ENCODE measurements at places on chromosomes 2 and 18.

- no peak for DNase-seq
Observed at GRCh38 chr18:47997338-47997780, 66.9 kb upstream of the SMAD2 start.

GRCh38 chr18:75545189-75545588 lies 117.7 kb upstream of the SMIM21 start:
- no peak for DNase-seq

DNA sequence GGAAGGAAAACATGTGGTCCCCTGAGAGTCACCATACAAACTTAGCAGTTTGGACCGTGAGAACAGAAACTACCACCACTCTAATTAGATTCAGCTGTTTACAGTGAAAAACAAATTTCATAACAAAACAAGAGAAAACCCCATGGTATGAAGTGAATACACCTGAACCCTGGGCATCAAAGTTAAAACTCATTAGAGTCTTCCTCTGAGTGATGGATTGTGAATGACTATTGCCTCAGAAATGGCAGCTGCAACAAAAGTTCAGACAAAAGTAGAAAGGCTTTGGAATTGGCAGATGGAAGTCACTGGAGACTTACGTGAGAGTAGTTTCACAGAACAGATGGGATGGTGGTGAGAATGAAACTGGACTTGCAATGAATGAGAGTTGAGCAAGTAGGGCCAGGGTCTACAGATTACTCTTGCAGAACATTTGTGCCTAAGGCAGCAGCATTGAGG lies 98.0 kb downstream of the AAK1 start:
- no peak for DNase-seq

DNA sequence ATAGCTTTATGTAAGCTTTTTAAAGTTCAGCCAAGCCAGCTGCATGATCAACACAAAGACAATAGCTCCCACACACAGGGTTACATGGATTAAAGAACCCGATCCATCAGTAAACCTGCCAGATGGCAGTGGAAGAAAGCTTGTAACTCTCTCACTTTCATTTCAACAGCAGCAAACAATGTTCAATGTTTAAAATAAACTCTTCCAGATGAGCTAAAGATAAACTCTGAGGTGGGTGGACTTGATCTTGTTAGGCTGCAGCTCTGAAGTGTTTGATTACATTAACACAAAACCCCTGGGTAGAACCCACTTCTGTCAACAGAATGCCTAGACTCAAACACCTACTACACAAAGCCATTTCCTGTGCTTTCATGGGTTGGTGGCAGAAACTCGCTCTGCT lies 13.9 kb downstream of the RDH14 start:
- no peak for DNase-seq

DNA sequence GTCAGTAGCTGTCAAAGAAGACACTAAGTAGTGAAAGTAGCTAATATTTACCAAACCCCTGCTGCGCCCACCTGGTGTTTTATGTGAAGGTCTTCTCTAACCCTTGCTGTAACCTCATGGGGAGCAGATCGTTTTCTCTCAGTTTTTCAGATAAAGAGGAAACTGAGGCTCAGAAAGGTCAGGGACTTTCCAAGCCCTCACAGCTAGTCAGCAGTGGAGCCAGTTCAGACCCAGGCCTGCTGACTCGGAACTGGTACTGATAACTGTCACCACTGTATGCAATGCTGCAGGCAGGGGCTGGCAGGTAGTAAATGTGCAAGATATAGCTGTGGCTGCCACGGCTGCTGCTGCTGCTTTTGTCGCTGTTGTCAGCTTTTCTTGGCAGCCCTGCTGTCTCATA lies 69.1 kb downstream of the LRRFIP1 start:
- no peak for DNase-seq

GRCh38 chr18:70553936-70554260 lies 265.1 kb downstream of the SOCS6 start:
- no peak for DNase-seq

- no peak for DNase-seq
Observed at GRCh38 chr2:187982668-187983067, 309.0 kb upstream of the GULP1 start.

DNA sequence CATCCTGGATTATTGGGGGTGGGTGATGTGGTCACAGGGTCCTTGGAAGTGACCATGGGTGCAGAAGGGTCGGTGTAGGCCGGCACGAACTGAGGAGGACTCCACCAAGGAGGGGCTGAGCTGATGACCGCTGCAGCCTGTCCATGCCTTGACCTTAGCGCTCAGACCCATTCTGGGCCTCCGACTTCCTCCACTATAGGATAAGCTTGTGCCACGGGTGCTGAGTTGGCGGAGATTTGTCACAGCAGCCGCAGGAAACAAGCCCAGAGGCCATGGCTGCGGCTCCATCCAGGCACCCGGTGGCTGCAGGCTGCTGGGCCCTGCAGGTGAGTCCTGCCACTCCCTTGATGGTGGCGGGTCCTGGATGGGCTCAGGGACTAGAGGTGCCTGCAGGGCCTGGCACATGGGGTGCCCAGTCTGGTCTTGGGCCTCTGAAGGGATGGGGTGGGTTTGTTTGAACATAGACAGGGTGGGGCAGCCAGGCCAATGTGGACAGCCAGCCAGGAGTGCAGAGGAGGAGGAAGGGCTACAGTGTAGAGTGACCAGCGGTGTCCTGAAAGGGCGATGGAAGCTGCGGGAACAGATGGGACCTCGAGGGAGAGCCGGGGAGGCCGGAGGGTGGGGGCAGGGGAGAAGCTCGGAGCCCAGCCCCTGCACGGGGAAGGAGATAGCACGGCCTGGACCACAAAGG lies 84.8 kb downstream of the SEPTIN10 start:
- no peak for DNase-seq

DNA sequence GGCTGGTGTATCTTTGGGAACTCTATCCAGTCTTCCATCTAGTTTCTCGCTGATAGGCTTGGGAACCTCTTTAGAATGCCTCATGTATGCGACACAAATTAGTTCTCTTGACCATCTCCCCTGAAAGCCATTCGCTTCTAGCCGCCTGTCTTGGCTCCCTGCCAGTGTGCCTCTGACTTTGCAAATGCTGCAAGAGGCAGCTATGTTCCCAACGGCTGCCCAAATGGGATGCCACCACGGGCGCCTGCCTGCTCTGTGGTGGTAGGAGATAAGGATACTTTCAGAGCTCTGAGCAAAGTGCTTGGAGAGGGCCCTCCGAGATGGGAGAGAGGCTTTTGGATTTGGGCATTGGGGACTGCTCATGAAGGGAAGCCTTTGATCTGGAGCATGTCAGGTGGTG lies 77.7 kb upstream of the IGFBP5 start:
- DNase-seq, result no peak

DNA sequence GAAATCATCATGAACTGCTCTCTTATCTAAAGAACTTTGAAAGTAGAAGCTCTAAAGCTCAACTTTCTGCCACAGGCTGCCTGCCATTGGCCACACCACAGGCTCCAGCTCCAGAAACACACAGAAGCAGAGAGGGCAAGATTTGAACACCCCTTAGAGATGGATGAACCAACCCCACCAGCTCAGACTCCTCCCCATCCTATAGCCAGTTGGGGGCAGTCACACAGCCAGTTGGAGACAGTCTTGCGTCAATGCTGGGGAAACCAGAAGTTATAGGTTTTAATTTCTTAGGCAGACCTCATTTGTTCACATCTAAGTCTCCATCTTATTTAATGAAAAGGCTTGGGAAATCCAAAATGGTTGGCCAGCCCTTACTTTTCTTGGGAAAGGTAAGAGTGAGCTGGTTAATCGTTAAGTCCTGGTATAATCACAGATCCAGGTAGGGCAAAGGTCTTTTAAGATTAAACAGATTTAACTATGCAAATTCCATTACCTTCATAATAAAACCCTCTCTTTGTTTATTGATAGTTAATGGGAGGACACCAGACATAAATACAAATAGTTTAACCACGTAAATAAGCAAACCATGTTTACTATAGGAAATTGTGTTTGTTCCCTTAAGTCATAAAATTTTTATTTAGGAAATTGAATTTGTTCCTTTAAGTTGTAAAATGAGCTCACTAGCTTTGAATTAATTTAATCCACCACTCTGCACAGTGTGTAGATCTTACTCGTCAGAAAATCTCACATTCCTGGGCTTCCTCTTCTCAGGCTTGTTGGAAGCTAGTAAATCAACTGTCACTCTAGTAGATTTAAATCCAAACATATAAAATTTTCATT lies 28.0 kb downstream of the MRO start:
- no peak for DNase-seq

- no peak for DNase-seq
Observed at GRCh38 chr2:221833966-221834365, 261.9 kb upstream of the EPHA4 start.

- no peak for DNase-seq
Observed at GRCh38 chr18:78929516-78929915, 50.1 kb upstream of the SALL3 start.

DNA sequence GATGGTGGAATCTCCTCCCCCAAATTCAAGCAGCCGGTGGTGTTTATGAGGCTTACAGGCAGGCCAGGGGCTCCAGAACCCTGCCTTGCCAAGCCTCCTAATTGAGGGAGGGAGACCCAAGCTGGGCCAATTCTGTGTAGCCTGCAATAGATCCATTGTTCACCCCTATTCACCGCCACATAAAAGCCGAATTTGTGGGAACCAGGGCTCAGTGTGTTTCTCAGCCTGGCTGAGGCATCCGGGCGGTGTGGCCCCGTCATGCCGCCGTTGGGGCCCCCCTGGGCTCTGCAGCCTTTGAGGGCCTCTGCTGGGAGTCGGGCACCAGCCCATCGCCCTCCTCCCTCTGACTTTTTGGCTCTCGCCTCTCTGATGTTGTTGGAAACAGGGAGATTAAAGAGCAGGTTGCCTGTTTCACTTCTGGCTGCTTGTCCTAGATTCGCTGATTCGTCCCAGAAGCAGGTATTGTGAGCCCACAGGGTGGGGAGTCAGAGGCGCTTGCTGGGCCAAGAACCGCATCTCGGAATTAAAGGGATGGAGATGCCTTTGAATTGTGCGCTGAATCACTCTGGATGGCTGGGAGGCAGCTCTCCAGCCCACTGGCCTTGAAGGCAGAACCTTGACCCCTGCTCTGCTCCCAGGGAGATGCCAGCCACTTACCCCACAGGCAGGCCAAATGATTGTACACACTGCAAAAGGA lies 14.7 kb upstream of the OTOS start:
- DNase-seq, result no peak

DNA sequence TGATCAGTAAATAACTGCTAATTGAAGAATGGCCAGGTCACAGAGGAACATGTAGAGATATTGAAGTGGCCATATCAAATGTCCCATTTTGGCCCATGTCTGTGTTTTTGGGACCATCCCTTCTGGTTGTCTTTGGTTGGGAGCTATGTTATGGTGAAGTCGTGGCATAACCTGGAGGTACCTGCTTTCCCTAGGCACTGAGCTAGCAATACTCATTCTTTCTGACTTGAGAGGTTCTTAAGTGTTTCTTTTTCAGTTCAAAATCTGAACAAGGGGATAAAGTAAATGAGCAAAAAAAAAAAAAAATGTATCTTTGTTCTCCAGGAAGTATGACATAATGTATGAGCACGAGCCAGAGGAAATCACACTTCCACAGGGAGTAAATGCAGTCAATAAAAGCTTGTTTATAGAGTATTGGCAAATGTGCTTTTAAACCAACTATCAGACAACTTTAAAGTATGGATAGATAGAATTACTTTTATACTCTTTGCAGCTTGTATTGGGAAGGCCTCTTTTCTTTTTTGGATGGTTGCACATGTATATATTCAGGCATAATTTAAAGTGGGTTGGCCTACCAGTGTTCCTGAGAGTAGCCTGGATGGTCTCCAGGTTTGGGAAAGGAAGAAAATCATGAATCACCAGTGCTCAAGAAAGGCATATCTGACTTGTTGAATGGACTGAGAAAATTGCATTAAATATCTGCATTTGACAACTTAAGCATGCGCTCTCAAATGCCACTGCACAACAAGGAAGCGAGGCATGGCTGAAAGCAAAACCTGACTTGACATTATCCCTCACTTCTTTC lies 125.0 kb downstream of the SPHKAP start:
- DNase-seq, result no peak

DNA sequence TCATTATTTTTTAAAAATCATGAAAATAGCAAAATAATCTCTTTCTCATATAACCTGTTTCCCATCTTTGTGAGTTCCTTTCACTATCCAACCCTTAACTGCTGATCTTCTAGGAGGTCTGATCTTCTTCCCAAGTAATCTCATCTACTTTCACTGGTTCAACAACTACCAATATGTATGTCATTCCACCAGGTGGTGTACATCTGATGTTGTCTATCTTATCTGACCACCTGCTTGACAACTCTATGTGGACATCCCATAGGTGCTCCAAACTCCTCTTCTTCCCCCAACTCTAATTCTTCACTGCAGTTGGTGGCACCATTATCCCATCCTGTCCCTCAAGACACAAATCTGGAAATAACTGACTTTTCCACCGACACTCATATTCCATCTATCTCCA lies 62.5 kb downstream of the FAM228A start:
- DNase-seq, result no peak

- no peak for DNase-seq
Observed at GRCh38 chr2:42309366-42309765, 51.7 kb downstream of the COX7A2L start.

DNA sequence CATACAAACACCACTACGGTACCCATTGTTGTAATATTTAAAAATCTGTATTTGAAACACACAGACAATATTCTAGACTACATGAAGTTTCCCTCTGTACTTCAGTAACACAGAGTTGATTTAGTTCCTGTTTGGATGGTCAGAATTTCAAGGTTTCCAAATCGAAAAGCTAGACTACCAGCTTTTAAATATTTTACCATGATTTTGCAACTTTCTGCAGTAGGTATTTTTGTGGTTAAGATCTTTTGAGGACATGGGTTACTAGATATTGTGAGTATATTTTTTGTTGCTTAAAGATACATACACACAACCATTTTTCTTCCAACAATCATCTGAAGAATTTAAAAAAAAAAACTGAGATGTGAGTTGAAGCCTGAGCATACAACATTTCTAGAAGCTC lies 10.9 kb downstream of the SERPINB5 start:
- DNase-seq, result no peak

- no peak for DNase-seq
Observed at GRCh38 chr2:165448406-165448805, 21.1 kb upstream of the CSRNP3 start.

DNA sequence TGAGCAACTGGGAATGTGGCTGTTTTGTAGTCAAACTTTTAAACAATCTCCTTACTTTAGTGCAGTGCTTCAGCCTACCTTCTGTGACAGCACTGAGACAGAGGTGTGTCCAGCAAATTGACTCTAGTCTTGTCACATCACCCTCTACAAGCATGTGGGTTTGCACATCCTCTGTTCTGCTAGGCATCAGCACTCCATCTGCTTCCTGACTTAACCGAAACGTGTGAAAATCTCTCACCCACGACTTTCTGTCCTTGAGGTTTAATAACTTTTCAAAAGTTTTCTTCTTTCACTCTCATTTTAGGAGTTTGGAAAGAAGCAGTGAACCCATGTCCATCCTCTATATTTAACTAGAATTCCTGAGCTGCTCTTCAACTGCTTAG lies 42.6 kb downstream of the TTR start:
- no peak for DNase-seq

- no peak for DNase-seq
Observed at GRCh38 chr2:63667132-63667700, 78.5 kb downstream of the MDH1 start.

DNA sequence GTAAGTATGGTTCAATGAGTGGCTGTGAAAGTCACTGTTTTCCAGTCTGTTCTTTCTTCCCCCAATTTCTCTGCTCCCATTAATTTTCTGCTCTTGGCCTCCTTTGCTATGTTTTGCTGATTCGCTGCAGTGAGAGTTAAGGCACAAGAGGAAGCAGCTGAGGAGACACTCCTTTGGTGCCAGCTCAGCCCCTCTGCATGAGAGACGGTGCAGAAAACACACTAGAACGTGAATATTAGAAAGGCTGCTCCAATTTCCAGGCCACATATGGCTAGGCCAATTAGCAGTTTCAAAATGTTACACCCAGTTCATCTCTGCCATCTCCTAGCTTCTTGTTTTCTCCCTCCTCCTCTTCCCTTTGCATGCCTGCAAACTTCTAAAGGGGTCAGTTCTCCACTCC lies 38.9 kb downstream of the AKAIN1 start:
- no peak for DNase-seq
